Stimulated activated CD8-positive, alpha-beta memory T cell treated with anti-CD3 and anti-CD28 coated beads, Interleukin-15, amount 100 ng/mL, for 48 hours (primary cell): ENCODE measurements at places on chromosomes 11 and 22.

DNA sequence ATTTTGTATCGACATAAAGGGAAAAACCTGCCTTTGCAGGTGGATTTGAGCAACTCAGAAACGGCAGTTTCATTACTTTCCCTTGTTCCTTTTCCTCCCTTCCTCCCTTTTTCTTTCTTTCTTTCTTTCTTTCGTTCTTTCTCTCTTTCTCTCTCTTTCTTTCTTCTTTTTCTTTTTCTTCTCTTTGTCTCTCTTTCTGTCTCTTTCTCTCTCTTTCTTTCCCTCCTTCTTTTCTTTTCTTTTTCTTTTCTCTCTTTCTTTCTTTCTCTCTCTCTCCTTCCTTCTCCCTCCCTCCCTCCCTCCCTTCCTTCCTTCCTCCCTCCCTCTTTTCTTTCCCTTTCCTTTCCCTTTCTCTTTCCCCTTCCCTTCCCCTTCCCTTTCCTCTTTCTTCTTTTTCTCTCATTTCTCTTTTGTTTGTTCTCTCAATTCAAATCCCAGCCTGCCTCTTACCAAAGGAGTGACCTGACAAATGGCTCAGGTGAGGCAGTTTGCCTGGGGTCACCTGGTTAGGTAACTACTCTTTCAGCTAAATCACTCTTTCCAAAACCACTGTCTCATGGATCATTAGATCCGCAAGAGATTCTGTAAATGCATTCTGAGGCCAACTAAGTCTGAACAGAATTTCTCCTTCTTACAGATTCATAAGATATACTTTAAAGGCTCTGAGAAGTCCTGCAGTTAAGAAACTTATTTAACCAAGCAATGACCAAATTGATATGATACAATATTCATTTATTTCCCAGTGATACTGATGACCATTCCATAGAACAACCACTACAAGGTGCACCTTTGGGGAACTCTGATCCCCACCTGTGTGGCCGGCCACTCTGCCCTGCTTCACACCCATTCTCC lies 75.3 kb downstream of the MYO18B start:
- DNase-seq = no peak

DNA sequence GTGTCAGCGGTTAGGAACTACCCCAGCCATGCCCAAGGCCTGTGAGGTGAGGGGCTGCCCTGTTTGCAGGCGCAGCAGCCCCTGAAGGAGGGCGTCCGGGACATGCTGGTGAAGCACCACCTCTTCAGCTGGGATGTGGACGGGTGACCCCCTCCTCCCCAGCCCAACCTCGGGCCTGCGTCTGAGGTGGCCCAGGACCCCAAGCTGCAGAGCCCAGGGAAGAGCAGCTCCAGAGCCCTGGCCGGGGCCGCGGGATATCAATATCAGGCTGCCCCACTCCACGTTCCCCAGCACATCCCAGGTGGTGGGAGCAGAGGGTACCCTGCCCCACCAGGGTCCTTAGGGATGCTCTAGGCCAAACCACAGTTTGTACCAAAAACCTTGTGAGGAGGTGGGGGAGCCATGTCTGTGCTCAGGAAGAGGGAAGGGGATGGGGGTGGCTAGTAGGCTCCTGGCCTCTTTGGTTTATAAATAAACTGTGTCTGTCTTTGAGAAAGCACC lies 39.3 kb downstream of the SGSM3 start:
- no peak for DNase-seq

DNA sequence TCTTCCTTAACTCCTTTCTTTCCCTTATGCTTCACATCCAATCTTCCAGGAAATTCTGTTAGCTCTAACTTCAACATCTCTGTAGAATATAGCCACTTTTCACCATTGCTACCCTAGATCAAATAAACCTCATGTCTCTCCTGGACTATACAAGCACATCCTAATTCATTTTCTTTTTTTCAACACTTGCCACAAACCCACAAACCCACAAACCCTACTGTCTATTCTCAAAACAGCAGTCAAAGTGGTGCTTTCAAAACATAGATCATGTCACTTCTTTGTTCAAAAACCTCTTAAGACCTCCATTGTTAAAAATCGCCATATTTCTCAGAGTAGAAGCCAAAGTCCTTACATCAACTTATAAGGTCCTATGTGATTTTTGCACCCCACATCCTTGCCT lies 94.3 kb downstream of the PIWIL4 start:
- no peak for DNase-seq

DNA sequence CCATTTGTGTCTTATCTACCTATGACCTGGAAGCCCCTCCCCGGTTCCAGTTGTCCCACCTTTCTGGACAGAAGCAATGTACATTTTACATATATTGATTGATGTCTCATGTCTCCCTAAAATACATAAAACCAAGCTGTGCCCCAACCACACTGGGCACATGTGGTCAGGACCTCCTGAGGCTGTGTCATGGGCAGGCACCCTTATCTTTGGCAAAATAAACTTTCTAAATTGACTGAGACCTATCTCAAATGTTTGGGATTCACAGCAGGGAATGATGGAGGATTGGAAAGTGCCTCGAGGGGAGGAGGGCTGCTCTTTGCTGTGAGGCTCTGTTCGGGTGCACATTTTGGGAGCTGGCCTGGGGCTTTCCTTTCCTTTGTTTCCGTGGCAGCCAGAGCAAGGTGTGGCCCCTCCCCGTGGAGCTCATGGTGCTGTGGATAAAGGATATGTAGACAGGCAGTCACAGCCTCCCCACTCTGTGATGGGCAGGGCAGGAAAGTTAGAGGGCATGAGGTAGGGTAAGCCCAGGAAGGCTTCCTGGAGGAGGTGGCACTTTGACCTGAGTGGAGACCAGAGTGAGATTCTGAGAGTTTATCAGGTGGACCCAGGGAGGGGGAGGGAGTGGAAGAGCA lies 615.6 kb downstream of the TBC1D22A start:
- DNase-seq = no peak

DNA sequence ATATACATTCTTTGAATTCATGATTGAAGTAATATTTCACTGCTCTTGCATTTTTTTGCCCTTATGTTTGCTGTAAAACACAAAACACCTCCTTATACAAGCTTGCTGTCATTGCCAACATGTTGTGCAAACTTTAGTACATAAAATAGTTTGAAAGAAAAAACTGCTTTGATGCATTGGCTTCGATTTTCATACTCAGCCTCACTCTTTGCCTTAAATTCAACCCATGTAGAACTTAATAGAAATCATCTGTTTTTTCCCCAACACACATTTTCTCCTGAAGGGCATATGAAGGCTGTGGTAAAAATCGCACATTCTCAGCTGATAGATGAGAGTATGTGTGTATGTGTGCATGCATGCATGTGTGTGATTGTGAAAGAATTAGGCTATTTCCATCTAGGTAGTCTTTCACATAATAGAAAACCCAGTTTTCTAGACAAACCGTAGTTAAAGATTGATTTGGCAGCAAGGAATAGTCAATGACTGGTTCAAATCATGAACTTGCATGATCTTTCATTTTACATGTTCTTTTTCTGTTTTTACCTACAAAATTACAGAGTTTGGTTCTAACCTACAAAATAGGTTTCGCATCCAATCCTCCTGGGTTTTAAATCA lies 72.8 kb upstream of the MTMR2 start:
- no peak for DNase-seq

- no peak for DNase-seq
These were observed 2.4 kb upstream of the PGM2L1 start for GRCh38 chr11:74400606-74401005.

GRCh38 chr22:48055185-48055584 lies 1292.7 kb downstream of the TBC1D22A start:
- DNase-seq = no peak

DNA sequence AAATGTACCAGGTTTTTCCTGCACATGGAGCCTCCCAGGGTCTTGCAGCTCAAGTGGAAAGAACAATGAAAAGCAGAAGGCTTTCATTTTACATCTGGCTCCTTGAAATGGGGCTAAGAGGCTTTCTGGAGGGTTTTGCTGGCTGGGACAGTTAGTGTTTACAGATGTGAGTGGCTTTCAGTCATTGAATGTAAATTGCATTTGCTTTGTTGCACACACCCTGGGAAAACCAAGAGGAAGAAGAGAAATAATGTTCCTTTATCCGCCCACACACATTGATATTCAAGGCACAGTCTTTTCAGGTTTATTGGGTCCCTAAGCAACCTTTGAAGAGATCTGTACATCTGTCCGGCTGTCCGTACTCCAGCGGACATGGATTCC lies 144.5 kb downstream of the SPON1 start:
- no peak for DNase-seq

GRCh38 chr11:111465400-111465799 lies 46.8 kb downstream of the BTG4 start:
- no peak for DNase-seq

- DNase-seq = no peak
These were observed 1.5 kb downstream of the CCDC90B start for GRCh38 chr11:83284501-83285150.

DNA sequence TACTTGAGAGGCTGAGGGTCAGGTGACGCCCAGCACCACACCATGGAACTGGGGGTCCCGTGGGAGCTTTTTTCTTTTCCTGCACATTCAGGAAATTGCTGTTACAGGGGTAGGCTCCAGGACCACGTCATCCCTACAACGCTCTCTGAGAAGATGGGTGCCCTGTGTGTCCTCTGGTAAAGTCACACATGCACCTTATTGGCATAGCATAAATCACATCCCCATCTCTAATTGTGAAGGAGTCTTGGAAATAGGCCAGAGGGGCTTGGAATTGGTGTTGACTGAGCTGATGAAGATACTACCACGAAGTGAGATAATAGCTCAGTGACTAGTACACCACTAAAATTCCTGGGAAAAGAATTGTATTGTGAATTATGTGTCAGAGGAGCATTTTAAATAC lies 57.6 kb downstream of the TNRC6B start:
- DNase-seq = no peak

DNA sequence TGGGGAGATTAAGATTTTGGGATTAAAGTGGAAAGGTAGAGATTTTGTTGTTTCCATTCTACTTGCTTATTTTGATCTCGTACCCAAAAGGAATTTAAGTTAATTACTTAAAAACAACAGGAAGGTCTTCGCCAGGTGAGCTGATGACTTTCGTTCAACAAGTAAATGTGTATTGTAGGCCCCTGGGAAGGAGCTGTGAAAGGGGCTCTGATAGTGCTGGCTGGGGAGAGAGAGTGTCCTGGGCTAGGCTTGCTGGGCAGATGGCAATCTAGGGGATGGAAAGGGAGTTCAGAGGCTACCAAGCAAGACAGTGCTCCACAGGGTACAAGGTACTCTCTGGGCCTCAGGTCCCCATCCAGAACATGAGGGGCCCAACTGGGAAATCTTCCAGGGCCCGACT lies 189.4 kb downstream of the CEP164 start:
- no peak for DNase-seq

DNA sequence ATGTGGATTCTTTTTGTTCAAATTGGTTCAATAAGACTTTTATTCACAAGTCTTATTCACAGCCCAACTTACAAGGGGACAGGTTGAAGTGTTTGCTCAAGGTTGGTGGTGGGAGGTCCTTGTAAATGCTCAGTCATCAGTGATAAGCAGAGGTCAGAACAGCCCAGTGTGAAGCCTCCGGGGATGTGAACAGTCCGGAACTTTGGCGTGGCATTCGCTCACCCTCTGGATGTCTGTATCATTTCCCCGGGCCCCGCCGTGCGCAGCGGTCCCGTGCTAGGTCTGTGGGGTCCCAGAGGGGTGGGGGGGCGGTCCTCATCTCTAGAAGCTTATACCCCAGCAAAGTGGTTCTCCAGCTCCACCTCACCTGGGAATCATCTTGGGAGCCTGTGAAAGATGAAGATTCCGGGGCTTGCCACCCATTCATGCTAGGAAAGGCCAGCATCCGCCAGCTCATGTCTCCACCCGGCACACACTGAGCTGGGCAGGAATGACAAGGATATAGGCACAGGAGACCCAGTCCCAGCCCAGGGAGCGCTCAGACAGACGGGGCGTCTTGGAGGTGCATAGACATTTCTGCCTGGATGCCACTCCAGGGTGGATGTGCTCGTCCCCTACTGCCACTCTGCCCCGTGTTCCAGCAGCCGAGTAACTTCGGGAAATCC lies 327.5 kb downstream of the TBC1D22A start:
- no peak for DNase-seq

GRCh38 chr22:47196881-47197772 lies 434.7 kb downstream of the TBC1D22A start:
- no peak for DNase-seq

DNA sequence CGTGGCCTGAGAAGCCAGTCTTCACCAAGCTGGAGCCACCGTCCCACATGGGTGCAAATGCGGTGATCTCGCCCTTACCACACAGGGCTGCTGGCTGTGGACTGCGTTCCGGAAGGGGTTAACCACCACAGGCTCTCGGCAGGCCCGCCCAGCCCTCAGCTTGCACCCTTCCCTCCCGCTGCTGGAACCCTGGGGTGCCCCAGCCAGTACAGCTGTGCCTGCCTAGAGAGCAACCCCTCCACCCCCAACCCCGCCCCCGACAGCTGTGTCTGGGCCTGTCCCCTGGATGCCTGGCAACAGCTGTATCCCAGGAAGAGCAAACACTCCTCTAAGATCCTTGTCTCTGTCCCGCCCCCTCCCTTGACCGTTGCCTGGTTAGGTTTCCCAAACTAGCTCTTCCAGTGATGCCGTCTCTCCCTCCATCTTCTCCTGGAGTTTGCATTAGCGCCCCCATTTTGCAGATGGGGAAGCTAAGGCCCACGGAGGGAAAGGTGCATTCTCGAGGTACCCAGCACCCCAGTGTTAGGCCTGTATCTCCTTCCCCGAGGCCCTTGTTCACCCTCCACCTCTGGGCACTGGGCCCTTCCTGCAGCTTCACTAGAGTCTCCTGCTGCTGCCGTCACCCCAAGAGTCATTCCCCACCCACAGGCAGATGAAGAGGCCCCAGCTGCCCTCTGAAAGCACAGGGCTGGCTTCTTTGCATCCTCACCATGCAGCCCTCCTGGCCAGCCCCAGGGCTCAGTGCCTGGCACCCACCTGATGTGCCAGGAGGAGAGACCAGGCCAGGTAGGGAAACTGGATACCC lies 12.6 kb upstream of the COX8A start:
- DNase-seq = no peak

- no peak for DNase-seq
These were observed 61.0 kb upstream of the BIRC3 start for GRCh38 chr11:102256251-102256650.

DNA sequence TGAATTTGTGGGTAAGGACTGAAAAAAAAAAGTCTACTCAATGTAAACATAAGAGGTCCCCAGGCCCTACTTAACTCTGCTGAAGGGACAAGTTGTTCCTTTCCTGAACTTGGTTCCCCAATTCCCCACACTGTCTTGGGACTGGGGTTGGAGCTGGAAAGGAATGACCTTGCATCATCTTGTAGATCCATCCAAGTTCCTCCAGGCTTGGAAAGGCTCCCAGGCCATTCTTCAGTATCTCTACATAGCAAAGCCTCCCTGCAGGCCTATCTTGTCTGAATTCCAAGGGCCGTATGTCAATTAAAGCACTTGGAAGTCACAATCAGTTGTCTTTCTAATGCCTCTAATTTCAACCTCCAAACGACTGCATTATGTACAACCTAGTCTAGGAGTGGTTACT lies 361.2 kb downstream of the TMEM135 start:
- no peak for DNase-seq

DNA sequence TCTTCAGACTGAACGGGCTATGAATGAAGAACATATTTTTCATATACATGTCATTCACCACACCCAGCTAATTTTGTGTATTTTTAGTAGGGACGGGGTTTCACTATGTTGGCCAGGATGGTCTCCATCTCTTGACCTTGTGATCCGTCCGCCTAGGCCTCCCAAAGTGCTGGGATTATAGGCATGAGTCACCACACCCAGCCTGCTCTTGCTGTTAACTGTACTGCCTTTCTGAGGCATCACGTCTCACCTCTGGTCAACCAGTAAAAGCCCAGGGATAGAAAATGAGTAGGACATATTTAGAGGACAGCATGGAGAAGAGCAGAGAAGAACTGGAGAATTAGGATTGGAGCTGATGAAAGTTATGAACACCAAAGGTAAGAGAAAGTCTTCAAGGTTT lies 55.6 kb downstream of the APOL3 start:
- no peak for DNase-seq

- DNase-seq = no peak
These were observed 26.6 kb upstream of the L3MBTL2 start for GRCh38 chr22:41178425-41178975.
